ENCODE measurements at places on chromosomes 1 and 21.

GRCh38 chr1:204456826-204457442 lies 37.7 kb downstream of the PIK3C2B start:
- no peak for DNase-seq

DNA sequence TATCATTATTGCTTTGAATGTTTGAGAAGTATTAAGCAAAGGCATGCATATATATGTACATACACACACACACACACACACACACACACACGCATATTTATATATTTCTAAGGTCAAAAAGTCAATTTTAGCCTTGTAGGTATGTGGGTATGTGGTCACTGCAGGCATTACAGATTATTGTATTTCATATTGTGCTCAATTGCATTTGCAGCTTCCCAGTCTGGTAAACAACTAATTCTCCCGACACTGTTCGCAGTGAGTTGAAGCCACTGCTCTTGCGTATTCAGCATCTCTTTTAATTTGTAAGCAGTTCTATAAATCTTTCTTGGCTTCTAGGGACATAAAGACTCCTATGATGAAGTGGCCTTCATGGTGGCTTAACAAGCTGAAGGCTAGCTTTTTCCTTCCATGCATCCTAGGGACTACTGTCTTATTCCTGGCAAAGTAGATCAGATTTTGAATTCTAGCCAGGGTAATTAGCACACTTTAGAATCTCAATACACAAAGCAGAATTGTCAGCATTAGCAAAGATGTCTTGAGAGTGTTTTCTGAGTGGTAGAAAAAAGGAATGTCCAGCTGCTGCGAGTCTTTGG lies 368.6 kb upstream of the NEGR1 start:
- DNase-seq = no peak

GRCh38 chr1:203516184-203516583 lies 22.2 kb downstream of the OPTC start:
- no peak for DNase-seq

GRCh38 chr1:2132222-2133038 lies 62.1 kb downstream of the FAAP20 start:
- DNase-seq = peak; percentile 69

- DNase-seq = no peak
Measured at GRCh38 chr1:166139735-166140134, 27.1 kb downstream of the FAM78B start.

DNA sequence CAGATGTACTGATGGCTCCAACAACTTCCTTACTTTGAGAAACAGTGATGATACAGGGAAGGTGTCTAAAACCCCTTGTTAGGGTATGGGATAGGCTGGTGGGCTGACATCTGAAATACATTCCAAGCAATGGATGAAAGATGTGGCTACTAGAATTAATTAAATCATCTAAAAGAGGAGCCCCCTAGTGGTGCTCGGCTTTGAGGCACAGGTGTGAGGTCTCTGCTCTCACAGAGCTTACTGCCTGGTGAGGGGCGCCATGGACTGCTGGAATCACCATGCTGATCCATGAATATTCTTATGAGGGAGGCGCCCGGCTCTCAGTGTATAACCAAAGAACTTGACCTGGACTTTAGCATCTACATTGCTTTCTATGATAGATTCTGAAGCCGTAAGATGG lies 48.5 kb downstream of the GNG4 start:
- DNase-seq = no peak

GRCh38 chr1:226195144-226195543 lies 8.6 kb upstream of the ACBD3 start:
- DNase-seq = no peak

GRCh38 chr1:176531921-176532897 lies 69.2 kb downstream of the PAPPA2 start:
- DNase-seq = no peak

DNA sequence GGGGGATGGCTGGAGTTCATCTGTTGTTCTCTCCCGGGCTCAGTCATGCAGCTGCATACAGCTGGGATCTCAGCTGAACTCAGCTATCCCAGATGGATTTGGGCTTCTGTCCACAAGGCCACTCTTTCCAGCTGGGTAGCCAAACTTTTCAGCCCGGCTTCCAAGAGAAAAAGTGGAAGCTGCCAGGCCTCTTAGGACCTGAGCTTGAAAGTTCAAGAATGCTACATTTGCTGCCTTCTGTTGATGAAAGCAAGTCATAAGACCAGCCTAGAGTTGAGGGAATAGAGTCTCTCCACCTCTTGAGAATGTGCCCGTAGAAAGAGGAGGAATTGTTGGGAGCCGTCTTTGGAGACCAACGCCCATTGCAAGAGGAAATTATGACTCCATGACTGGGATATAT lies 95.3 kb downstream of the C1orf21 start:
- DNase-seq = no peak

DNA sequence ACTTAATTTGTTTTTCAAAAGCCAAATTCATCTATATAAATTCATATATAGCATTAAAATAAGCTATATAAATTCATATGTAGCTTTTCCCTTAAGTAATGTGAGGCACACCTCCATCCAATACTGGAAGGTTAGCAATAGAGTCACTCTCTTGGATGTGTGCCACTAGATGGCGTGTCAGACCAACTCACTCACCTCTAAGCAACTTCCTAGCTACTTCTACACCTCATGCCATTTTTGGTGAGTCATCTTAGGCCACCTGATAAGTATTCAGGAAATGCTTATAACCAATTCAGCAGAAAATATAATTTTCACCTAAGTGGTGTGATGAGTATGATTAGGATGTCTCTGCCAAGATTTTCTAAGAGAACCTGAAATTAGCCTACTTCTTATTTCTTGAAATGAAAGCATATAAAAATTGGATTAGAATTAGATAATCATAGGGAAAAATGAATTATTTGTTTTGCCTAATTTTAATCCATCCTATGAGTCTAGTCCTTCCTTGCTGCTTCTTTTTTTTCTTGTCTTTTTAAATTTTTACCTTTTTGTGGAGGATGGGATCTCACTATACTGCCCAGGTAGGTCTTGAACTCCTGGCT lies 34.4 kb upstream of the TADA1 start:
- peak; percentile 33 for DNase-seq

DNA sequence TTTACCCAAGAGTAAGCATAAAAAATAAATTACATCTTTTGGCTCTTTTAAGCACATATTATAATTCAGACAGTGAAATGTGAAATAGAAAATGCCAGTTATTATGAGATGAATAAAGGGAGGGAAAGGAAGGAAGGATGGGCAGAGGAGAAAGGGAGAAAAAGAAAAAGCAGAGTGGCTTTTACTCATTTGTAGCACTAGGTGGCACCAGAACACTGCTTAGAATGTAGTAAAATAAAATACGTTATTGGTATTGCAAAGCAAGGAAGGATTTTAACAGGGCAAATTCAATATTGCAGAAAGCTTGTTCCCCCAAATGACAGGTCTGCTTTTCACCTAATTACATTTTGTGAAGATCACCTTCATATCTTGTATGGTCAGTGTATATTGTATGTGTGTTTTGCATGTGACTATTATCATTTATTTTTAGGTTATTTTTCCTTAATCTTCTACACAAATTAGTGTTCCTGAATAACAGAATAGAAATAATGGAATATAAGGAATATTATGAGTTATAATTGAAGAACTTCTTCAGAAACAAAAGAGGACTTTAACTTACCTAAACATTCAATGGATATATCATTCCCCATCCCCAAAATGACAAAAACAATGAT lies 9.1 kb upstream of the PCNX2 start:
- no peak for DNase-seq

- no peak for DNase-seq
Measured at GRCh38 chr1:45327644-45328515, 1.2 kb downstream of the HPDL start.

DNA sequence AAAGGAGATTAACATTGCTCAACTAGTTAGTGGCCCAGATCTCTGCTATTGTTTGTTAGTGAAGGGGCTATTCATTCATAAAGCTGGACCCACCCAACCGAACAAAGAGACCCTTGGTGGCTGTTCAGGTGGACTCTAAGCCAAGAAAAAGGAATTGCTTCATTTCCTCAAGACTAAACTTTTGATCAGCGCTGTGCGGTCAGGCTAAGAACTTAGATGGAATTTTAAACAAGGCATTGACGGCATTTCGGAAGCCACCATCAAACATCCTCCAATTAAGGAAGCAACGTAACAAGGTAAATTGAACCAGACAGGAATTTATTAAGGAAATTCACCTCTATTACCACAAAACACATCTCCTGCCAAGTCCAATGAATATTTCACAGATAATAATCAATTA lies 19.9 kb upstream of the SHCBP1L start:
- no peak for DNase-seq

- no peak for DNase-seq
Measured at GRCh38 chr1:163744301-163744887, 422.6 kb downstream of the NUF2 start.

DNA sequence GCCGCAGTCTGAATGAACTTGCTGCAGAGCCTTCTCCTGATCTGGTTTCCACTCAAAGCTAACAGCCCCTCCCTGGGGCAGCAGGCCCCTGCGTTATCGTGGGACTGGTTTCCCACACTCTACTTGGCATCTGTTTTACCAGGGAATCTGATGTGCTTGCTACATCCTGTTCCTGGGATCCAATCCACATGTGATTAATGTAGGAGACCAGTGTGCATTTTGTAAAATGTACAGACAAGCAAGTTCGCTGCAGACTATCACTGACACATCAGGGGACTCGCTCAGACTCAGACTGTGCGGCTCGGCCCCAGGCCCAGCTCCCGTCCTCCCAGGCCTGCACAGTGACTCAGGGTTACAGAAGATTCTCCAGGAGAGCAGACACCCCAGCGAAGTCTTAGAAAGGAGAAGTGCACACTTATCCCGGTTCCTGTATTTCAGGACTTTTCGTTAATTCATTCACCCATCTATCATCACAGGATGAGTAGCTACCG lies 340.1 kb downstream of the MATN1 start:
- no peak for DNase-seq

DNA sequence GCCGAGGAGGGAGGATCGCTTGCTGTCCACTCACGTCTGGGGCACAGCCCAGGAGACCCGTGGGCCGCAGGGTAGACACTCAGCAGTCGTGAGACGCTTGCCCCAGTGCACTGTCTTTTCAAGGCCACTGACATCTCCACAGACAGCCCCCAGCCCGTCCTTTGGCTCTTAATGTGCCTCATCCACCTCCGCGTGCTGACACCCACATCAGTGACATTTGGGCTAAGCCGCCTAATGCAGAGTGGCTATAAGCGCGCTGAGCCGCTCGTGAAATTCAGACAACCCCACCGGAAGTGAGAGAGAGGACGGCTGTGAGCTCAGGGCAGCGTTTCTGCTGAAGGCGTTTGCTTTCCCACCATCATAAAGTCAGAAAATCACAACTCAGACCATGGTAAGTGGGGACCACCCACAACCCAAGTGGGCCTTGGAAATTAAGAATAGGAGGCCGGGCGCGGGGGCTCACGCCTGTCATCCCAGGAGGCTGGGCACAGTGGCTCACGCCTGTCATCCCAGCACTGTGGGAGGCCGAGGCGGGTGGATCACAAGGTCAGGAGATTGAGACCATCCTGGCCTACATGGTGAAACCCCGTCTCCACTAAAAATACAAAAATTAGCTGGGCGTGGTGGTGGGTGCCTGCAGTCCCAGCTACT lies 8.4 kb downstream of the SLC35E2B start:
- no peak for DNase-seq

- no peak for DNase-seq
Measured at GRCh38 chr1:31368611-31369107, 4.2 kb downstream of the FABP3 start.

- no peak for DNase-seq
Measured at GRCh38 chr1:211340622-211341507, 14.2 kb downstream of the TRAF5 start.

DNA sequence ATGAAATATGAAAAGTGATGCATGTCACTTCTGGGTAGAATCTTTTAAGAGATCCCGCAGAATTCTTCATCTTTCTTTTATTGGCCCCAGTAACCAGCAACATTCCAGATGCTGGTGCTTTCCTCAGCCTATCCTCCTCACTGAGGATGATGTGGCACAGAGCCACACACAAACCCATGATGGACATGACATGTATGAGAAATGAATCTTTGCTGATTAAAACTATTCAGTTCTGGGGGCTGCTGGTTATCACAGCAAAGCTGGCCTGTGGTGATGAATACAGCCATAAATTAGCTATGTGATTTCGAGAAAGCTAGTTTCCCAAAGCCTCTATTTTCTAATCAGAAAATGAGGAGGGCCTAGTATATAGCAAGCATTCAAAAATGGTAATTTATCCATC lies 8.3 kb upstream of the ERICH3 start:
- DNase-seq = no peak

GRCh38 chr1:206002160-206002559 lies 1.0 kb downstream of the RAB7B start:
- no peak for DNase-seq

- DNase-seq = no peak
Measured at GRCh38 chr1:202241376-202242079, 47.9 kb downstream of the LGR6 start.

GRCh38 chr21:32082466-32082865 lies 196.4 kb downstream of the MIS18A start:
- no peak for DNase-seq

- no peak for DNase-seq
Measured at GRCh38 chr1:44585315-44585920, 88.9 kb downstream of the TMEM53 start.

- DNase-seq = no peak
Measured at GRCh38 chr1:37865348-37866120, 6.1 kb upstream of the MTF1 start.

DNA sequence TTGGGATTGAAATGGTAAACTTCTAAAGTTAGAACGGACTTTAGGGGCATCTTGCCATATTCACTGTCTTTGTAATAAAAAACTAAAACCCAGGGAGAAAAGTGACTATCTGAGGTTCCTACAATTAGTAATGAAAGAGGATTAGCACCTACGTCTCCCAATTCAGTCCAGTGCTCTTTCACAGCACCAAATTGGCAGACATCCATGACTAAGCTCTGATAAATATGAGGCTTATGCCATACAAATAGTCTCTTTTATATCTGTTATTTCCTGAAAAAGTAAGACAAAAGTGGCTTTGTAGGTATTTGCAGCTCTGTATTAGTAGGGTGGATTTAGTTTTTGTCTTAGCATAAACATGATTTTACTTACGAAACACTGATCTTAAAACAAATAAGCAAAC lies 315.0 kb upstream of the NRIP1 start:
- no peak for DNase-seq

GRCh38 chr1:237772009-237772408 lies 118.7 kb downstream of the ZP4 start:
- DNase-seq = no peak

DNA sequence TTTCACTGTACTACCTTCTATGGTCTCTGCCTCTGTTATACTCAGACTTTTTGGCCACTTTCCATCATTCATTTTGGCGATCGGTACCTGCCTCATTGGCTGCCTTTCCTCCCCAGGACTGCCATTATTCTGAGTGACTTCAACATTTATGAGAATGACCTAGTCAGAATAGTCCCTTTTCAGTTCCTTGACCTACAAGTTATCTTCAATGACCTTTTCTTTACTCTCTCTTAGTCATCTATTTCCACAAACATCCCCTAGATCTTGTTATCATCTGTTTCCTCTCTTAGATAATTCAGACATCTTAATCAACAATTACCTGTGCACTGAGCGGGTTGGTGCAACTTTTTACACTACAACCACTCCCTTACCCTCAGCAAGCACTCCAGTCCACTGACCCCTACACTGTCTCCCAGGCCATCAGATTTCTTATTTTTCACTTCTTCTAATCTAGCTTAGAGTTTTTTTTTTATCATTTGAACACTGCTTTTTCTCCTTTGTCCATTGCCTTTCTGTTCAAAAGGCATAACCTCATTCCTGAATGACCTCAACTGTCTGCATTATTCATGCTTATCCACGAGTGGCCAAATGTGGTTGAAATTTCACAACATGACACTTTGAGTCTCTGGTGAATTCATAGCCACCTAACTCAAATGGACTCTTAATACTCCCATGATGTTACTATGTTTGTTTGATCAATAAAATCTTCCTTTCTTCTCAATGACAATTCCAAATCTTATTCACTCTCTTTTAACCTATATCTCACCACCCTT lies 112.7 kb downstream of the HMCN1 start:
- DNase-seq = no peak

Data from amniotic stem cell (primary cell).